Esophagus squamous epithelium (tissue), 5 donors: ENCODE measurements at places on chromosomes 7 and 10.

- no peak for DNase-seq
Measured at GRCh38 chr10:72622271-72622670, 3.6 kb downstream of the MICU1 start.

- DNase-seq, result no peak
Measured at GRCh38 chr7:96285579-96285978, 36.3 kb downstream of the SLC25A13 start.

DNA sequence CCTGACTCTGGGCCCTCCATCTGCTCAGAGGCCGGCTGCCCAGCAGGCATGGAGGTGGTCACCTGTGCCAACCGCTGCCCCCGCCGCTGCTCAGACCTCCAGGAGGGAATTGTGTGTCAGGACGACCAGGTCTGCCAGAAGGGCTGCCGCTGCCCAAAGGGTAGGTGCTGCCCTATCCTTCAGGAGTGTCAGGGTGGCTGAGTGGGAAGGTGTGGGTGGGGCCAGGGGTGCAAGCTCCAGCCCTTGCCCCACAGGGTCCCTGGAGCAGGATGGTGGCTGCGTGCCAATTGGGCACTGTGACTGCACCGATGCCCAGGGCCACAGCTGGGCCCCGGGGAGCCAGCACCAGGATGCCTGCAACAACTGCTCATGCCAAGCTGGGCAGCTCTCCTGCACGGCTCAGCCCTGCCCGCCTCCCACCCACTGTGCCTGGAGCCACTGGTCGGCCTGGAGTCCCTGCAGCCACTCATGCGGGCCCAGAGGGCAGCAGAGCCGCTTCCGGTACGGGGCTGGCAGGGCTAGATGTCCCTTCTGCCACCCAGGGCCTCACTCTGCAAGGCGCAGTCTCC, 17.5 kb upstream of the ZNF862 start:
- no peak for DNase-seq

DNA sequence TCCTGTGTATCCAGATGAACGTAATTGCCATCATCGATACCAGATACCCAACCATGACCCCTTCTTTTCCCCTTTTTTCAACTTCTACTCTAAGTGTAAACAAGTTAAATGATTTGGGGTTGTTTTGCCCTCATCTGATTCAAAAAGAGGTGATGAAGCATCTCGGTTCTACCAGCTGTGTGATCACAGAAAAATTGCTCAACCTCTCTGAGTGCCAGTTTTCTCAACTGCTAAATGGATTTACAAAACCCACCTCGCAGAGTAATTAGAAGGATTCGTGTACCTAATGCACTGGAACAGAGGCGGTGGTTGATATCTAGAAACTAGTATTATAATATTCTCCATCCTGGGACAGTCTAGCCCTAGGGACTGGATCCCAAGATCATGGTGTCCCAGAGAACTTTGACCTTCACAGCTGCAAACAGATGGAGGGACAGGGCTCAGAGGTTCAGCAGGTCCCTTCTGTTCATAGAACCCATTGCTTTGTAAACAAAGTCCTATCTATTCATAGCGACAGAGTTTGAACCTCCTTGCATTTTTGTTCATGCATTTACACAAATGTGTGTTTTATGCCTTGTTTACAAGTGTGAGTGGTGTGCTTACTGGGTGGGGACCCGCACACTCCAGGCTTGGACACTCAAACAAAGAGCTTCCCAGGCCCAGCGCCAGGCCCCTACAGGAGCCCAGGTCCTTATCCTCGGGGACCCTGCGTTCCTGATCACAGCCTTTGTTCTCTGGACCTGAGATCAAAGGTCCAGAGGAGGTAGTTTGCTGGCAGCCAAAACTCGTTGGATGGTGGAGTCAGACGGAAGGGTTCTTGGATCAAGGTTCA, 46.4 kb downstream of the CALML3 start:
- DNase-seq, result no peak

DNA sequence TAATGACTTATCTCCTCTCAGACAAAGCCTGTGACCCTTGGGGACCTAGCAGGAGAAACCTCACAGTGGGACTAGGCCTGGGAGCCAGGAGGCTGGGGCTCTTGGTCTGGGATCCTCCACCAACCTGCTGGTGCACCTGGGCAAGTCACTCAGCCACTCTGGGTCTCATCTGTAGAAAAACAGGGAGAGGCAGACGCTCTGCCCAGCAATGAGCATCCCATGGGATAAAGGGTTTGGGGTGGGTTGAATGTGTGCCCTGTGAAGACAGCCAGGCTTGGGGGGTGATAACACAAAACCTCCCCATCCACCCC, 81.6 kb downstream of the ZMIZ1 start:
- DNase-seq, result no peak

- DNase-seq, result no peak
Measured at GRCh38 chr7:69403169-69403568, 195.1 kb upstream of the AUTS2 start.

DNA sequence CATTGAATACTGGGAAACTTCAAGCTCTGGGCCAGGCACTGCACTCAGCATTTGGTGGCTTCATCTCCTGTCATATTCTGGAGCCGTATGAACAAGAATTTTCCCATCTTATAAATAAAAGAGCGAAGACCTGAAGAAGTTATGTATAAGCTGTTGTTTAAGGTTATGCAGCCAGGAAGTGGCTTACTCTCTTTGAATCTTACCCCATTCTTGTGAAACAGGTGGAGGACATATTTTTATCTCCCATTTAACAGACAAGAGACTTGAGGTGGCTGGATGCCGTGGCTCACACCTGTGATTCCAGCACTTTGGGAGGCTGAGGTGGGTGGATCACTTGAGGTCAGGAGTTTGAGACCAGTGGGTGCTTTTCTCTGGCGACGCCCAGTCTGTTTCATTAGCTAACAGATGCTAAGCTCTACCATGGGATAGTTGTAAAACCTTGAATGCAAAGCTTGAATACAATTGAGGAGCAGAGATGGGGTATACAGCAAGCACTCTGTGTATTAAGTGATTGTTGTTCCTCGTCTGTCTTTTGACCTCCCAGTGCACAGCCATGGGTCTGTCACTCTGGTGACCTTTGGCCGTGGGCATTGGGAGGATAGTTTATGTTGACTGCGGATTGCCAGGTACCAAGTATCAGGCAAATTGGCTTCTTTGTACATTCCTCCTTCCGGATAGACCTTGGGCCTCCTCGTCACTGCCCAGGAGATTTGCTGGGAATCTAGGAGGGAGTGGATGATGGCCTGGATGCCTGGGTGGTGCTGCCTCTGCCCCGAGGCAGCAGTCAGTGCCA, 85.8 kb downstream of the GRK5 start:
- no peak for DNase-seq

DNA sequence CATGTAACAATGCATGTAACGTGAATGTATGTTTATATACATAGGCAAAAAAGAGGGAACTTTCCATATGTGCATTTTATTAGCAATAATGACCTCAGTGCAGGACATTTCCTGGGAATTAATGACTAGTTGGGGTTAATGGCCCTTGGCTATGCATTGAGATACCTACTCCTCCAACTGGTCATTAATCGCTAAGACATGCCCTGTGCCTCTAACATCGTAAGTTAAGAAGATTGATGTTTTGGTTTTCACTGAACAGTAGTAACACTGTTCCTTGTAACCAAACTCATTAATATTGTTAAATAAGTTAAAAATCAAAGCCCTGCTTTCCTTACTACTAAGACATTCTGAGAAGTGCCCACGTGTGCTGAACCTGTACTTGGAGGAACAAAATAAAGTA, 61.7 kb downstream of the SEMA3D start:
- no peak for DNase-seq

DNA sequence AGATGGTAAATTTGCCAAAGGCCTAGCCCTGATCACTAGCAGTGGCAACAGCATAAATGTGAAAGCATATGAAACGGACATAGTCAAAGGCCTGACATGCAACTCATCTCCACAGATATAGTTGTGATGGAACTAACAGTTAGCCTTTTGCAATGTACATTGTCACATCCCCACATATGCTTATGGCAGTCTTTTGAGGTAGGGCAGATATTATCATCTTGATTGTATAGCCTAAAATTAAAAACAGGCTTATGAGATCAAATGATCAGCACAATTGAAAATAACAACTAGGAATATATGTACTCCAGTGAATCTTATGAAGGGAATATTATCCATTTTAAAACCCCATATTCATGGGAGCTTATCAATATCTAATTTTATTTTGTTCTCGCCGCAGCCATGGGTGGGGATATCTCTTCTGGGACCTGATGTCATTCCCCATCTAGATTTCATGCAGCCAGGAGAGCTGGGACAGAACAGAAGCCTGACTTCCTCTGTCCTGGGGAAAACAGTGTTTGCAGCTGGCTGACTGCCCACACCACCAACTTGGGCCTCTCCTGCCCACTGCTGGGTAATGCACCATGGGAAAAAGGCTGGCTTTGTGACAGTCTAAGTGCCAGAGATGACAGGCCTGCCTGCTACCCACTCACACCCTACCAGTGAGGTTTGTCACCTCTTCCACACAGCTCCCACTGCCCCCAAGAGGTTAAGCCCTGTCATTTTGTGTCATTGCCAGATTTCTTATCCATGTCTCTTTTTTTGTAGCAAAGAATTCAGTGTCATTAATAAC, 180.2 kb upstream of the FZD1 start:
- no peak for DNase-seq
